Bladder microvascular endothelial cell (primary cell): ENCODE measurements at places on chromosomes 7 and 10. TPM values are rescaled to one million over a fixed set of nuclear protein-coding genes. Genes with fewer than 3 reads are reported as not detected.

ADRB1 gene
- total RNA-seq = 0.32 and 47.8 TPM in 2 replicates

HOXA6 gene
- 2.3 and 6.9 TPM in 2 replicates for total RNA-seq

OR2A5 gene
- not detected in 2 replicates for total RNA-seq

ARHGAP22 gene
- total RNA-seq = 20.2 and 23.8 TPM in 2 replicates

ZSCAN21 gene
- 5.8 and 8.4 TPM in 2 replicates for total RNA-seq

CD36 gene
- total RNA-seq = 2.8 and 288 TPM in 2 replicates

CUEDC2 gene
- total RNA-seq = 33.3 and 41.8 TPM in 2 replicates
